Tibial artery (tissue), 4 donors: ENCODE measurements at places on chromosomes 6 and 20.

DNA sequence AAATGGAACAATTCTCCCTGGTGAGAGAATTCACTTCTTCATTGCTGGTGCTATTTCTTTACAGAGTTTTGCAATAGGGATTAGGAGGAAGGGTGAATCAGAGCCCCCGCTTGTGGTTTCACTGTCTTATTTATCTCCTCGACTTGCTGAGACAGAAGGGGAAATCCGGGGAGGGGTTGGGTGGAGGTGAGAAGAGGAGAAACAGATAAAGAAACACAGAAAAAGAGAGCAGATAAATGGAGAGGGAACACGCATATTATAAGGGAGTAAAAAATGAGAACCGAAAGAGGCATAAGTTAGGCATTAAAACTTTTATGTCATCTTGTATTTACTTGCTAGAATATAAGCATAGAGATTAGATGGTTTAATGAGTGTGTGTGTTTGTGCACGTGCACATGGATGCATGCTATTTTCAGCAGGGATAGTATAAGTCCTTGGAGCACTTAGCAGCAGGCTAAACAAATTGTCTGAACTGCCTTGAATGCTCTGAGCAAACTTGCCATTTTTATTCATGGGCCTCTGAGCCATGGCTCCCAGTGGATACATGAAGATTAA is 105.0 kb downstream of the OLIG3 start:
- DNase-seq, result no peak

- DNase-seq, result no peak
Observed at GRCh38 chr20:54085910-54086309, 15.5 kb upstream of the BCAS1 start.

DNA sequence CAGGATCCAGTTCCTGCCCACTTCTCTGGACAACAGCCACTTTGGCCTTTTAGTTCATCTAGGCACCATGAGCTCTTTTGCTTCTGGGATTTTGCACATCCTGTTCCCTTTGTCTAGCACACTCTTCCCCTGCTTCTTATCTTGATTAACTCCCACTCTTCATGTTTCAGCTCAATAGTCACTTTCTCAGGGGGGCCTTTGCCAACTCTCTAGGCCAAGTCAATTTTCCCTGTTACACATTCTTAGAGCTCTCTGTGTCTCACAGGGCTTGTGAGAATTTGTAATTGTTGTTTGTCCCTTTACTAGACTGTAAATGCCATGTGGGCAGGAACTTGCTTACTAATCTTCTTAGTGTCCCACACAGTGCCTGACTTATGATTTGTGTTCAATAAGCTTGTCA is 58.1 kb upstream of the EPB41L1 start:
- no peak for DNase-seq

DNA sequence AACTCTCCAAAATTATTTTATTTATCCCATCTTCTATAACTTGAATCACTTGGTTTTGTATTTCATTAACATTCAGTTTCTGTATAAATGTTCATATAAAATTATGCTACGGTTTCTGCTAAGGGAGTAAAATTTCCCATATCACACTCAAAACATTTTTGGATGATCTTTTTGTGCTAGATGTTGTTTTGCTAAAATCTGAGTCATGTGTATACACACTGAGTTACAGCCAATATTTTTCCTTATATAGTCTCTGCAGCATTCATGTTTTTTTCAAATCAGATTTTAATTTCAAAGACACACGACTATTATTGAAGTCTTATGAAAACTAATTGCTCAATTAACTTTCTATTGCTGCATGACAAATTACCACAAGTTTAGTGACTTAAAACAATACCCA is 54.3 kb upstream of the SLC2A12 start:
- no peak for DNase-seq

GRCh38 chr6:39881851-39882530 is 52.3 kb downstream of the MOCS1 start:
- DNase-seq, result peak; percentile 60

GRCh38 chr20:44997668-44998067 is 31.4 kb downstream of the STK4 start:
- DNase-seq, result no peak

DNA sequence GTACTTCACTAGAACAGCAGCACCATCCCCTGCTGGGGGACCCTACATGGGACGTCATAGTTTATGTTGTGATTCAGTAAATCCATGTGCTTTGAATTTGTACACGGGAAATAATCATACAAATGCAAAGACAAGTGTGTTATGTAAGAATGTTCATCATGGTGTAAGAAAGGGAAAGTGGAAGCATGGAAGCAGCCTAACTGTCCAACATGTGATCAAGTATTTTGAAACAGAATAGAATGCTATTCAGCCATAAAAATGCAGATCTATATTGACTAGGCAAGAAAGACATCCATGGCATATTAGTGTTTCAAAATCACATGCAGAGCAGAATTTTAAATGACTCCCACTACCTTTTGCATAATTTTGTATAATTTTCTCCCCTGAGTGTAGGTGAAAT is 117.6 kb downstream of the F13A1 start:
- DNase-seq, result no peak

- no peak for DNase-seq
Observed at GRCh38 chr6:63716169-63716568, 80.6 kb downstream of the PHF3 start.

GRCh38 chr6:140256248-140256647 is 881.8 kb upstream of the CITED2 start:
- no peak for DNase-seq

DNA sequence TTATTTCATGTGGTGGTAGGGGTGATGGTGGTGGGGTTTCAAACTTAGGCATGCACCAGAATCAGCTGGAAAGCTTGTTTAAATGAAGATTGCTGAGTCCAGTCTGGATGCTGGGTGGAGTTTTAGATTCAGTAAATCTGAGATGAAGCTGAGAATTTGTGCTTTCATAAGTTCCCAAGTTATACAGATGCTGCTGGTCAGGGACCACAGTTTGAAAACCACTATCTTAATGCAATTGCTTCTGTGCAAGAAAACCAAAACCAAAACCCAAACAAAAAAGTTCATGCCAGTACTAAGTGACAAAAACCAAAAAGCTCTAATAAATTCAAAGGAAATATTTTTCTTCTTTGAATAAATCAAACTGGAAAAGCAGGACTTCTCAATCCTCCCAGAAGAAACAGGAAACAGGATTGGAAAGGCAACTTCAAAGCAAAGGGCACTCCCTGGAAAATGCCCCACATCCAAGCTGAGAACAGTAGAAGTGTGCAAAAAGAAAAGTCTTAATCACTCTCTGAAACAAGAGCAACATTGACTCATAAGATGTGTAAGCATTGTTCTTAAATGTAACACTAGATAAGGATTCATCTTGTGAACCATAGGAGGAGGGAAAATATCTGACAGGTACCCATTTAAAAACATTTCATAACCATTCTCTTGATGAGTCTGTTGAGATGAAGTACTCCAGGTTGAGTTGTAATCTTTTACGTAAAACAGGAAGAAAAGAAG is 481.5 kb upstream of the HSF2 start:
- DNase-seq, result no peak

DNA sequence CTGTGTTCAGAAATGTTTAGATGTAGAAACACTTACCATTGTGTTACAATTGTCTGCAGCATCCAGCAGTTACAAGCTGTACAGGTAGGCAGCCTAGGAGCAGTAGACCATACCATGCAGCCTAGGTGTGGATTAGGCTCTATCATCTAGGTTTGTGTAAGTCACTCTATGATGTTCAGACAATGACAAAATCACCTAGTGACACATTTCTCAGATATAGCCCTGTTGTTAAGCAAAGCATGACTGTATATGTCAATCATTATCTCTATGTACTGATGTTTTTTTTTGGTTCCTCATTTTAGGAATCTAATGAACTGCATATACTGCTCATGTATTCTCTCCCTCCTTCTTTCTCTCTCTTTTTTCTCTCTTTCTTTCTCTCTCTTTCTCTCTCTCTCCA is 22.2 kb downstream of the CST8 start:
- no peak for DNase-seq

- no peak for DNase-seq
Observed at GRCh38 chr20:8334641-8335040, 202.6 kb downstream of the PLCB1 start.

- no peak for DNase-seq
Observed at GRCh38 chr6:48289841-48290240, 178.8 kb upstream of the PTCHD4 start.

DNA sequence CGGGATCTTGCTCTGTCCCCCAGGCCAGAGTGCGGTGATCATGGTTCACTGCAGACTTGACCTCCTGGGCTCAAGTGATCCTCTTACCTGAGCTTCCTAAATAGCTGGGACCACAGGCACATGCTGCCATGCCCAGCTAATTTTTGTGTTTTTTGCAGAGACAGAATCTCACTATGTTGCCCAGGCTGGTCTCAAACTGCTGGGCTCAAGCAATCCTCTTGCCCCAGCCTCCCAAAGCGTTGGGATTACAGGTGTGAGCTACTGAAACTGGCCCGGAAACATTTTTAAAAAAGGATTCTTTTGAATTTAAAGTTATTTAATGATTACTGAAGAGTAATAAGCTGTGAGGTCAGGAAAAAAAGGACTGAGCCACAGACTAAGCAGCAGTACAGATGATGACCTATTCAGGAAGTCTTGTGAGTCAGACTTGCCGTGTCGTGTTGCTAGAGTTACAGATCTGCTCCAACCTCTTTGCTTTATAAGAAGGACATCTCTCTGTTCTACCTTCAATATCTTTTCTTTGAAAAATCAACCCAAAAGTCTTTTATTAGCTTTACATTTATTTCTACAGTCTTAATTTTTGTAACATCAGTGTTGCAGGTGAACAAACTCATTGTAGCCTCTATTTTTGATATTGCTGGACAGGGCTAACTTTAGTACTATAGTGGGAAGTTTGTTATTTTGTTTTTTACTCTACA is 108.7 kb downstream of the NCOA3 start:
- peak; percentile 74 for DNase-seq

GRCh38 chr6:36655085-36655724 is 23.3 kb upstream of the CDKN1A start:
- DNase-seq, result no peak

DNA sequence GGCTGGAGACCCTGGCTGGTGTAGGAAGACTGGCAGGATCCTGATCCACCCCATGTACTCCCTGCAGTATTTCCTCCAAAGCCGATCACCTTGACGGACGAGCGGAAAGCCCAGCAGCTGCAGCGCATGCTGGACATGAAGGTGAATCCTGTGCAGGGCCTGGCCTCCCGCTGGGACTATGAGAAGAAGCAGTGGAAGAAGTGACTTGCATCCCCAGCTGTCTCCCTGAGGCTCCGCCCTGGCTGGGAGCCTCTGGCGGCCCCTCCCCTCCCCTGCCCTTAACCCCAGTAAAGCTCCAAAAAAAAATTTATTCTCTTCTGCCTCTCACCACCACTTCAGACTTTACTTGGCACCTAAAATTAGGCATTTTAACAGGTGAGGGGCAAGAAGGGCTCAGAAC is 7.0 kb downstream of the COX4I2 start:
- no peak for DNase-seq

GRCh38 chr6:112087916-112088315 is 525 bp downstream of the FAM229B start:
- DNase-seq, result no peak

- DNase-seq, result no peak
Observed at GRCh38 chr6:41559655-41560427, 13.7 kb downstream of the FOXP4 start.

- no peak for DNase-seq
Observed at GRCh38 chr20:59561228-59561605, 43.1 kb upstream of the PHACTR3 start.

- no peak for DNase-seq
Observed at GRCh38 chr6:37192666-37193065, 22.7 kb downstream of the PIM1 start.

DNA sequence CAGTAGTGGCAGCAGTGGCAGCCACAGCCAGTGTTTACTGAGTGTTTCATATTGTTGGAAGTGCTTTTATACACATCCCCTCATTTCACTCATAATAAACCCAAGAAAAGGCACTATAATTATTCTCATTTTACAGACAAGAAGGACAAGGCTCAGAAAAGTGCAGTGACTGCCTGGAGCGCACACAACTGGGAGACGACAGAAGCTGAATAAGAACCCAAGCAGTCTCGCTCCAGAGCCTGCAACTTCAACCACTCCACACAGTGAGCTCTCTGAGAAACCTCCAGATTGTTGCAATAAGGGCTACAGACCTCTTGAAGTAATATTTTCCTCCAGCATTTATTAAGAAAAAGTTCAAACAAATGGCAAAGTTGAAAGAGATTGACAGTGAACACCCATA is 76.9 kb downstream of the PLCG1 start:
- DNase-seq, result no peak

GRCh38 chr6:154526996-154527395 is 16.5 kb upstream of the CNKSR3 start:
- DNase-seq, result no peak

GRCh38 chr6:1635305-1636010 is 25.7 kb downstream of the FOXC1 start:
- peak; percentile 20 for DNase-seq

- no peak for DNase-seq
Observed at GRCh38 chr6:70834520-70834919, 122.3 kb downstream of the B3GAT2 start.
